Amniotic epithelial cell (primary cell): ENCODE measurements at places on chromosomes 16 and 17.
A peak's percentile ranks its signal among the peaks of the same experiment; 100 is the strongest.

DNA sequence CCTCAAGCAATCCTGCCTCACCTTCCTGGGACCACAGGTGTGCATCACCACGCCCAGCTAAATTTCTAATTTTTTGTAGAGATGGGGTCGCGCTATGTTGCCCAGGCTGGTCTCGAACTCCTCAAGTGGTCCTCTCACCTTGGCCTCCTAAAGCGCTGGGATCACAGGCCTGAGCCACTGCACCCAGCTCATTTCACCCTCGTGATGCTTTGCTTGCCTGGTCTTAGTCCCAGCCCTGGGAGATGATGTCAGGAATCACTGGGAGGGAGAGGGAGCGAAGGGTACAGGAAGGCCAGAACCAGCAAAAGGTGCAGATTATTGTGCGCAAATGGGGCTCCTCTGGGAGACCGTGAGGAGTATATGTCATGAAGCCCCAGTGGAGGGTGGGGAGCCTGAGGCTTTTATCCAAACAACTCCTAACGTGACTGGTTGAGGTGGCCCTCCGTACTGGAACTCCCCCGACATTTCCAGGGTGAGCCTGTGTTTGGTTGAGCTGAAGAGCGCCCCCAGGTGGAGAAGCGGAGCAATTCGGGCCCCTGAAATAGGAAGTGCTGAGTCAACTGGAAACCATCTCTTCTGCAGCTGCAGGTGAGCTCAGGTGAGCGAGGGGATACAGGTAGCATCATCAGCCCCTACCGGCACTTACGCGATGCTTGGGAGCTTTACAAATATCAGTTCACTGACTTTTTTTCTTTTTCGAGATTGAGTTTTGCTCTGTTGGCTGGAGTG is 41.2 kb upstream of the HAPSTR1 start:
- peak; percentile 29 for DNase-seq

- DNase-seq, result no peak
These were observed 22.7 kb downstream of the SLC6A4 start for GRCh38 chr17:30212750-30213149.

- no peak for DNase-seq
These were observed 60.6 kb downstream of the HS3ST3B1 start for GRCh38 chr17:14361470-14361869.

DNA sequence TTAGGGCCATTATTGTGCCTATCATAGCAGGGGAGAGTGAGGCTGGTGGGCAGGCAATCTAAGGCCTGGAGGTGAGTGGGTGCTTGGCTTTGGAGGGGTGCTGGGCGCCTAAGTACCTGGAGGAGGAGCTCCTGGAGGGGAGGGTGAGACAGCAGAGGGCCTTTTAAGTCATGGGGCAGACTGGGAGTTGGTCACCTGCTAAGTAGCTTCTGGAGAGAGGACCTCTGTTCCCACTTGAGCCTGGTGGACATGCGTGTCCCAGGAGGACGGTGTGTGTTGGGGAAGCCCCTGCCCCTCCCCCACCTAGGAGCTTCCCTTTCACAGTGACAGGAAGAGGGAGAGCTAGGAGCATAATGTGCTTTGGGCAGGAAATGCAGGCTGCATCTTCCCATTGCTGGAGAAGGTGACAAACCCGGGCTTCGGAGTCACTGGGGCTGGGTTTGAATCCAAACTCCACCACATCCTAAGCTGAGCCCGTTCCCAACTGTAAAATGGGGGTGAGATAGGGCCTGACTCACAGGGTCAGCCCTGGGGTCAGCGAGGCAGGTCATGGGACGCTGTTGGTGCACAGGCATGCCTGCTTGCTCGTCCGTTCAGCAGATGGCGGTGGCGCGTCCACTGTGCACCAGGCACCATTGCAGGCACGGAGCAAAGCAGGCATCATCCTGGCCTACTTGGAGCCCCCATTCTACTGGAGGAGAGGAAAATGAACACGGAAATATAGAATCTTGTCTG is 37.9 kb downstream of the CMIP start:
- no peak for DNase-seq

DNA sequence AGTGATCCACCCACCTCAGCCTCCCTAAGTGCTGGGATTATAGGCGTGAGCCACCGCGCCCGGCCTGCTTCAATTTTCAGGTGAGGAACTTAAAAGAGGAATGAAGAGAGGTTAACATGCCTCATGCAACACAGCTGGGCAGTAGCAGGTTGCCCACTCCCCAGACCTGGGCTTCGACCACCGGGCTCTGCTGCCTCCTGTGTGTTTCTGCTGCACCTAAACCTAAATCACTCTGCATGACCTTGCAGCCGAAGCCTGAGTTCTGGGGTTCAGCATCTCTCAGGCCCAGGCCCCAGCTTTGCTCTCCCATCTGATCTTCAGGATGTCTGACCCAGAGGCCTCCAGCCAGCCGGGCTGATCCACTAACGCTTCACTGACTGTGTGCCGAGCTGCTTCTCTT is 112.6 kb downstream of the OR1D5 start:
- DNase-seq, result no peak

DNA sequence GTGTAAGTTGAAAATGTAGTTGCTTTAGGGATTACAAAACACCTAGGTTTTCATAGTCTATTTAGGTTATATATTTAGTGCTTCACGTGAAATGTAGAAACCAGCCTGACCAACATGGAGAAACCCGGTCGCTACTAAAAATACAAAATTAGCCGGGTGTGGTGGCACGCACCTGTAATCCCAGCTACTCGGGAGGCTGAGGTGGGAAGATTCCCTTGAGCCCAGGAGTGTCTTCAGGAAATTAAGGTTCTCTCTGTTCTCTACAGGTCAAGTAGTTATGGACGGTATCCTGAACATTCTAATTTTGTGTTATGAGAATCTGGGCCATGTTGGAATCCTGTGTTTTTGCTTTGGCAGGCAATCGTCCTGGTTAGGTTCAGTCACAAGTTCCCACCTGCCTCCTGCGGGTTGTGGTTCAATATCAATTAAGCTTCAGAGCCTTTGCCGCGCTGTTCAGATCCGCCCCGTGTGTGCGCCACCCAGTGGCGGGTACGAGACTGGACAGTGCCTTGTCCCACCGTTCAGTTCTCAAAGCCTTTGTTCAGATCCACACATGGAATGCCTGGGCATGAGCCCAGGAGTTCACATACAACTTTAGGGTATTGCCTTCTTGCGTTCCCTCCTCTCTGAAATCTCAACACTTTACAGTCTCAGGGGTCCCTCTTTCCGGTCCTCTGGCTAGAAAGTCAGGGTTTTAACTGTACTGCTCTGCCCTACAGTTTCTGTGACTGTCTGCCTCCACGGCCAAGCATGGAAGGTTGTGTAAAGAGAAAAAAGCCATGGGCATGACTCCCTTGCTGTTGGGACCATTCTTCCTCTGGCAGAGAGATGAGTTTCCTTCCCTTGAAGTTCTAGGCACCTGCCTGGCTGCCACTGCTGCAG is 41.7 kb downstream of the HEATR6 start:
- peak; percentile 42 for DNase-seq

GRCh38 chr17:74860229-74860871 is 665 bp upstream of the GRIN2C start:
- no peak for DNase-seq

GRCh38 chr17:80476877-80477646 is 655 bp upstream of the NPTX1 start:
- DNase-seq, result no peak

DNA sequence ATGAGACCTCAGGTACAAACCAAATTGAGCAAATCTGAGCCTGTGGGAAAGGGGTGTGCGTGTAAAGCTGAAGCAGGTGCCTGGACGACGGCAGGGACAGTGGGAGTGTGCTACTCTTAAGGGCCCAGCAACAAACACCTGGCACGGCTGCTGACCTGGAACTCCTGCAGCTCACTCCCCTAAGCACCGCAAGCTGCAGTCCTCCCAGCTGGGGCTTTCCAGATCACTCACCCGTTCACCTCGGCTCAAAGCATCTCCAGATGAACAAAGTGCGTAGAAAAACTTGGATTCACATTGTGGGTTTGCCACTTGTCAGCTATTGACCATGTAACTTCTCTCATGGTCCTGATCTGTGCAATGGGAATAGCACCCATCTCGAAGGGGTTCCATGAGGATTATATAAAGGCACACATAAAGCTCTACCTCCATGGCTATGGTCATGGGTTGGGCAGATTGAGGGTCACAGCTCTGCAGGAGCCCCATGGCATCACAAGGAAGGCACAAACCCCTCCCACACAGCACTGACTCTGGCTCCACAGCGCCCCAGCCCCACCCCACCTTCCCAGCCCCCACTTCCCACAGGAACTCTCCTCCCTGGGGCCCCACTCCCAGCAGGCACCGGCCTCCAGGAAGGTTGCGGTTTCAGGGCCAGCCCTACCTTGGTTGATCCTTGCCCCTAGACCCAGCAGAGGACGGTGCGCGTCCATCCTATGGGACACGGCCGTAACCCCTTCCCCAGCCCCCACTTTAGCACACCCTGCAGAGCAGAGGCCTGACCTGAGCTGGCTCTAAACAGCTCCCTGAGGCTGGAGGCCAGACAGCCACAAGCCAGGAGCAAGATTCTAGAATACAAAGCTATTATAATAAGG is 21.9 kb downstream of the ST3GAL2 start:
- no peak for DNase-seq

GRCh38 chr16:24119807-24120206 is 136.3 kb upstream of the CACNG3 start:
- DNase-seq, result no peak

- peak; percentile 81 for DNase-seq
These were observed at the start of gene SENP3 for GRCh38 chr17:7561589-7562207. TSS of gene SENP3 (plus strand) at chr17:7561919. CDS start at chr17:7563077, 1,158 bp downstream.

DNA sequence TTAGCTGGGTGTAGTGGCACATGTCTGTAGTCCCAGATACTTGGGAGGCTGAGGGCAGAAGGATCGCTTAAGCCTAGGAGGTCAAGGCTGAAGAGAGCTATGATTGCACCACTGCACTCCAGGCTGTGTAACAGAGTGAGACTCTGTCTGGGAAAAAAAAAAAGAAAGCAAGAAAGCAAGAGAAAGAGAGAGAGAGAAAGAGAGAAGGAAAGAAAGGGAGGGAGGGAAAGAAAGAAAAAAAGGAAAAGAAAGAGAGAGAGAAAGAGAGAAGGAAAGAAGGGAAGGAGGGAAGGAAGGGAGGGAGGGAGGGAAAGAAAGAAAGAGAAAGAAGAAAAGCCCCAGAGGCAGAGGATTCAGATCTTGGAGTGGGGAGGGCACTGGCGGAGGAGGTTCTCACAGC is 6.5 kb downstream of the DHX58 start:
- DNase-seq, result no peak

DNA sequence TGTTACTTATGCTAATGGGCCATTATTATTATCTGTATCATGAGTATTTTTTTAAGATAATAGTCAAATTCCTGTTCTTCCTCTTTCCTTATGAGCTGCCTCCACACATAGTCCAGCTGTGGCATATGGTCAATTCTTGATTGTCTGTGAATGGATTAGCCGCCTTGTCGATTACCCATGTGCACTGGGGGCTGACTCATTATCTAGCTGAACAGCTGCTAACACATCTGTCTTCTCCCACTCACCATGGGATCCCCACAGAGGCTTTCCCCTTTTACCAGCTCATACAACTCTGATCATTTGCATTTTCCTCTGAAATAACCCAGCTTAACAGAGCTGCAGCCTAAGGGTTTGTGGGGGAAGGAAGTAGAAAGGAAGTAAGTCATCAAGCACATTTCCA is 915.0 kb downstream of the CDH11 start:
- DNase-seq, result no peak

- DNase-seq, result no peak
These were observed 3.6 kb downstream of the NDUFAF8 start for GRCh38 chr17:81242421-81243332.

DNA sequence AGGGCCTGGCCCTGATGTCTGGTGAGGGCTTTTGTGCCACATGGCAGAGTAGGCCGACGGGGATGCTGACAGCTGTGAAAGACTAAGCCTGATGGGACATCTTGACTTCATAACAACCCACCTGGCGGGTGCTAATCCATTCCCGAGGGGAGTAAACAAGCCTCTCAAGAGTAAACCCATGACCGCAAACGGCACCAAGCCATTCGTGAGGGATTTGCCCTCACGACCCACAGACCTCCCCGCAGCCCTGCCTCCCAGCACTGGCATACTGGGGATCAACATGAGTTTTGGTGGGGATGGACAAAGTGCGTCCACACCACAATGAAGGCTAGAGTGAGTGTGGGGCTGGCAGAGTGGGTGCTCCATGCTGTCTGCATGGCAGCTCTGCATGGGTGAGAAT is 11.7 kb downstream of the RNF213 start:
- DNase-seq, result no peak

DNA sequence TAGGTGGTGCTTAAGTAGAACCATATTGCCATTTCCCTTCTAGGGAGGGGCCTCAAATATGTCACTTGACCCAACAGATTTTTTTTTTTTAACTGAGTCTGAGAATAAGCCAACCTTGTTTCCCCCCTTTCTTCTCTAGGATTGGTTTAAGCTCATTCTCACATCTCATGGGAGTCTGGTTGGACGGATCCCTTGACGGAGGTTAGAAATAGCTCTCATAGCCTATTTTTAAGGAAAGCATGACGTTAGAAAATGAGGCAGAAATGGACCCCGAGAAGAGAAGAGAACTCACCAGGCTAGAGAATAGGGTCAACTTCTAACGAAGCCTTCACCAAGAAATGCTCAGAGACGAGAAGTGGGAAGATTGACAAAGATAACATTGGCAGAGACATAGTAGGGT is 95.1 kb upstream of the ZFHX3 start:
- DNase-seq, result no peak

GRCh38 chr17:34616148-34616547 is 36.8 kb downstream of the TMEM132E start:
- no peak for DNase-seq

- no peak for DNase-seq
These were observed 104.4 kb downstream of the CMIP start for GRCh38 chr16:81548876-81549546.

- DNase-seq, result no peak
These were observed 315.6 kb downstream of the HS3ST3B1 start for GRCh38 chr17:14616528-14616927.

- DNase-seq, result no peak
These were observed 2.6 kb upstream of the GRIN2C start for GRCh38 chr17:74862108-74862901.

- no peak for DNase-seq
These were observed 55.8 kb downstream of the NEUROD2 start for GRCh38 chr17:39551879-39552278.

DNA sequence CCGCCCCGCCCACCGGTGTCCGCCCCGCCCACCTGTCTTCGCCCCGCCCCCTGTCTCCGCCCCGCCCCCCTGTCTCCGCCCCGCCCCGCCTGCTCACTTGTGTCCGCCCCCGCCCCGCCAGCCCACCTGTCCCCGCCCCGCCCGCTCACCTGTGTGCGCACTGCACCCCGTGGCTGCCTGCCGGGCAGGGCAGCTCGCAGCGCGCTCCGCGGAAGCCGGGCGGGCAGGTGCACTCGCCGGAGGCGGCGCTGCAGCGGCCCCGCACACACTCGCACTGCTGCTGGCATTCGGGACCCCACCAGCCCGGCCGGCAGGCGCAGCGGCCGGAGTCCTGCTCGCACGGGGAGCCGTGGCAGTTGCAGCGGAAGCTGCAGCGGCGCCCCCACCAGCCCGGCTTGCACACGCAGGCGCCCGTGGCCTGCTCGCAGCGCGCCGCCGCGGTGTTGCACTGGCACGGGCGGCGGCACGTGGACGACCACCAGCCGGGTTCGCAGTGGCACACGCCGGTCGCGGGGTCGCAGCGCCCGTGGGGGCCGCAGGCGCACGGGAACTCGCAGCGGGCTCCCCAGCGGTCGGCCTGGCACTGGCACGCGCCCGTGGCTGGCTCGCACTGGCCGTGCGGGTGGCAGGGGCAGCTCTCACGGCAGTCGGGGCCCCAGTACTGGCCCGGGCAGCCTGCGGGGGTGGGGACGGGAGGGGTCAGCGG is 2.1 kb downstream of the SCARF1 start:
- DNase-seq, result no peak

- DNase-seq, result no peak
These were observed 3.6 kb downstream of the CLUH start for GRCh38 chr17:2707721-2708584.

- no peak for DNase-seq
These were observed 45.4 kb downstream of the CLEC19A start for GRCh38 chr16:19330841-19331397.
